Naive B cell (primary cell): ENCODE measurements at places on chromosomes 2 and 18.

- no peaks in the 10 kb centered on the region for H3K36me3 ChIP-seq
- H3K4me1 ChIP-seq, result no peaks in the 10 kb centered on the region
- no peak for DNase-seq
- H3K27ac ChIP-seq, result no peak overlapping the region
- H3K4me3 ChIP-seq, result no peak overlapping the region
- no peaks in the 10 kb centered on the region for H3K27me3 ChIP-seq
Measured at GRCh38 chr2:120842456-120843439, 107.1 kb downstream of the GLI2 start.

DNA sequence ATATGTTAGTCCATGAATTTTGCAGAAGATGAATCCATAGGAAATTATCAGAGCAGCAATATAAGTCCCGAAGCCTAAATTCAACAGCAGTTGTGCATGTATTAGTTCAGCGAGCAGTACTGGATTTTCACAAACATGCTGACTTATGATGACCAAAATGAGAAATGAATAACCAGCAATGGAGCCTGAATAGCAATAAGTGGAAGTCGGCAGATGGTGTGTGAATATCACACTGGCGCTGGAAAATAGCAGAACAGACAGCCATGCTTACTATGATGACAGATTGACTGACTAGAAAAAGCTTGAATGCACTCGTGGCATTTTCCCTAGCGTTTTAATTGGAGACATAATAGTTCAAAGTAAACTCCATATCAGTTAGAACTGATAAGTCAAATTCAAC, 1114.5 kb downstream of the DSC3 start:
- H3K27me3 ChIP-seq, result no peaks in the 10 kb centered on the region
- no peak overlapping the region for H3K27ac ChIP-seq
- no peaks in the 10 kb centered on the region for H3K4me1 ChIP-seq
- H3K4me3 ChIP-seq, result no peak overlapping the region
- H3K36me3 ChIP-seq, result no peaks in the 10 kb centered on the region

- DNase-seq, result no peak
- peak overlapping the region; percentile 46 for H3K4me3 ChIP-seq
- H3K27me3 ChIP-seq, result no peaks in the 10 kb centered on the region
- H3K36me3 ChIP-seq, result peaks cover 19% of the 10 kb centered on the region
- H3K27ac ChIP-seq, result peak overlapping the region; percentile 92
Measured at GRCh38 chr18:44912740-44913478, 232.2 kb downstream of the SETBP1 start.

DNA sequence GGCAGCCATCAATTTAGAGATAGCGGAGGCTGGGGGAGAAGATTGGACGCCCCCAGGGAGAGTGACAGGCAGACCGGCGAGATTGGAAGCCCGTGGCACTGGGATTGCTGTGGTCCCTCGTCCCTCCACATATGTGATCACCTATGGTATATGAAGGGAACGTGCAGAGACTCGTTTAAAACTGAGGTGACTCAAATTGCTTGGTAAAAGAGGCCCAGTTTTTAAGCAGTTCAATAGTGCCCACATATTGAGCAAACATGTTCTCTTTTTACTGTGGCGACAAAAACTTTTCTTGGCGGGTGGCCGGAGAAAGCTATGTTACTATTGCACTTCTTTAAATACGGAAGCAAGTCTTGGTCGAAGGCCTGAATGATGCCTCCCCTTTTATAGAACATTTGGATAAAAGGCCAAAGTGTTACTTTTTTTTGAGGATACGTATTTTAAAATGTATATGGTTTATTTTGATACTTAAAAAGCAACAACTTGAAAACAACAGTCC, 9.1 kb downstream of the B3GNT2 start:
- no peak overlapping the region for H3K27ac ChIP-seq
- DNase-seq, result no peak
- peaks cover 81% of the 10 kb centered on the region for H3K4me1 ChIP-seq
- peaks cover 2% of the 10 kb centered on the region for H3K36me3 ChIP-seq
- H3K4me3 ChIP-seq, result peak overlapping the region; percentile 21

DNA sequence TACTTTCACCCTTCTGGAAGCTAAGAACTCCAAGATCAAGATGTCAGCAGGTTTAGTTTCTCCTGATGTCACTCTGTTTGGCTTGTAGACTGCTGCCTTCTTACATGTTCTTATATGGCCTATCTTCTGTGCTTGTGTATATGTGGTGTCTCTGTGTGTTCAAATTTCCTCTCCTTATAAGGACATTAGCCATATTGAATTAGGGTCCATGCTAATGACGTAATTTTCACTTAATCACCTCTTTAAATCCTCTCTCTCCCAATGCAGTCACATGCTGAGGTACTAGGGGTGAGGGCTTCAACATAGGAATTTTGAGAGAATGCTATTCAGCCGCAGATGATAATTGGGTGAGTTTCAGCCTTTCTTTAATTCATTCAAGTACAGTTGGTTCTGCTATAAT, 458.3 kb upstream of the SYT4 start:
- DNase-seq, result no peak
- no peaks in the 10 kb centered on the region for H3K4me1 ChIP-seq
- no peak overlapping the region for H3K27ac ChIP-seq
- H3K4me3 ChIP-seq, result no peak overlapping the region

GRCh38 chr18:8229787-8230186, 379.4 kb upstream of the RAB12 start:
- no peak overlapping the region for H3K27ac ChIP-seq
- H3K27me3 ChIP-seq, result no peaks in the 10 kb centered on the region
- H3K4me1 ChIP-seq, result no peaks in the 10 kb centered on the region
- no peaks in the 10 kb centered on the region for H3K36me3 ChIP-seq

DNA sequence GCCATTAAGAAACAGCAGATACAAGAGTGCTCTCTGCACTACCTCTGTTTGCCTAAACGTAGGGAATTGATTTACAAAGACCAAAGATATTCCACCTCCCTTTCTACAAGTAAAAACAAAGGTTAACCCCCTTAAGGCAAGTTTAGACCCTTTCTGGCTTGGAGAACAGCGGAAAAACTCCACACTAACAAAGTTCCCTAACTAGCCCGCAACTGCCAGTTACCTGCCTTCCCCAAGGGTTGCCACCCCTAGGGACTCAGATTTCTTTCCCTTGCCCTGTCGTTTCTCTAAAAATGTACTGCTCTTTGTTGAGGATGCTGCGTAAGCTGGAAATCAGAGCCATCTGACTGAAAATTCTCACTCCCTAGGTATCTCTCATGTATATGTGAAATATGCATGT, 627.5 kb upstream of the SOX11 start:
- H3K27ac ChIP-seq, result no peak overlapping the region
- no peaks in the 10 kb centered on the region for H3K36me3 ChIP-seq
- no peak overlapping the region for H3K4me3 ChIP-seq
- no peaks in the 10 kb centered on the region for H3K4me1 ChIP-seq

GRCh38 chr18:62506495-62507143, 16.2 kb upstream of the ZCCHC2 start:
- no peak for DNase-seq
- H3K4me3 ChIP-seq, result peak overlapping the region; percentile 73
- H3K4me1 ChIP-seq, result peaks cover 9% of the 10 kb centered on the region
- peak overlapping the region; percentile 92 for H3K27ac ChIP-seq
- no peaks in the 10 kb centered on the region for H3K27me3 ChIP-seq

- H3K4me3 ChIP-seq, result no peak overlapping the region
- DNase-seq, result no peak
- peak overlapping the region; percentile 9 for H3K27ac ChIP-seq
- H3K27me3 ChIP-seq, result no peaks in the 10 kb centered on the region
Measured at GRCh38 chr2:37268111-37268510, 36.7 kb downstream of the NDUFAF7 start.

DNA sequence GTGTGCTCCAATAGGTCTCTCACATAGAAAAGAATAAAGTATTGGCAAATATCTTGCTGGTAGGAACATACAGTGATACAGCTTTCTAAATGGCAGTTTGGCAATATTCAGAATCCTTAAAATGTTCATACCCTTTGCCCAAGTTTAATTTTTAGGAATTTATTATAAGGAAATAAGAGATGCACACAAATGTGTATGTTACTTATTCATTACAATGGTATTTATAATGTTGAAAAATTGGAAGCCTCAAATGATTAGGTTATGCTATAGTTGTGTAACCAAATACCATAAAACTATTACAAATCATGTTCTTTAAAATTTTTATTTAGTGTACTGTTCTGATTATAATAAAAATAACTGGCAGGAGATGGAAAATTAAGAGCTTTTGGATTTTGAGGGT, 196.8 kb downstream of the MCFD2 start:
- peaks cover 56% of the 10 kb centered on the region for H3K4me1 ChIP-seq
- peak overlapping the region; percentile 47 for H3K27ac ChIP-seq
- H3K4me3 ChIP-seq, result peak overlapping the region; percentile 29
- peaks cover 21% of the 10 kb centered on the region for H3K36me3 ChIP-seq

DNA sequence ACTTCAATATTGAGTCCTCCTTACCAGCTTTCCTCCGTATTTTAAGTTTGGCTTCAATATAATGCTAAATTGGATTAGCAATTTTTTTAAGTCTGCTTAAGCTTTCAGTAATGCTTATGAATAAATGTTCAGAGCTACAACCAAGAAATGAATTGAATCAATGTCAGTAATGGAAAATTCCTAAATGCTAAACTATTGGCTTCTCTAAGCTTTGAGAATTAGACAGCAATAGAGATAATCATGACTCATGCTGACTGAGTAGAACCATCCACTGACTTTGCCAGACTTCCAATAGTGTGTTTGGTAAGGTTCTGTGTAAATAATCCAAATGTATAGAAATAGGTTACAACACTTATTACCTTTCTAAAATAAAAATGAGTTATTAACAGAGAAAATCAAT, 8.9 kb upstream of the PDE1A start:
- H3K4me1 ChIP-seq, result no peaks in the 10 kb centered on the region
- no peak overlapping the region for H3K4me3 ChIP-seq
- no peak for DNase-seq
- H3K27me3 ChIP-seq, result no peaks in the 10 kb centered on the region
- H3K36me3 ChIP-seq, result no peaks in the 10 kb centered on the region
- no peak overlapping the region for H3K27ac ChIP-seq

GRCh38 chr18:48952287-48953103, 1.7 kb upstream of the SMAD7 start:
- H3K27me3 ChIP-seq, result no peaks in the 10 kb centered on the region
- peak; percentile 69 for DNase-seq
- H3K4me1 ChIP-seq, result peaks cover 38% of the 10 kb centered on the region
- no peaks in the 10 kb centered on the region for H3K36me3 ChIP-seq

DNA sequence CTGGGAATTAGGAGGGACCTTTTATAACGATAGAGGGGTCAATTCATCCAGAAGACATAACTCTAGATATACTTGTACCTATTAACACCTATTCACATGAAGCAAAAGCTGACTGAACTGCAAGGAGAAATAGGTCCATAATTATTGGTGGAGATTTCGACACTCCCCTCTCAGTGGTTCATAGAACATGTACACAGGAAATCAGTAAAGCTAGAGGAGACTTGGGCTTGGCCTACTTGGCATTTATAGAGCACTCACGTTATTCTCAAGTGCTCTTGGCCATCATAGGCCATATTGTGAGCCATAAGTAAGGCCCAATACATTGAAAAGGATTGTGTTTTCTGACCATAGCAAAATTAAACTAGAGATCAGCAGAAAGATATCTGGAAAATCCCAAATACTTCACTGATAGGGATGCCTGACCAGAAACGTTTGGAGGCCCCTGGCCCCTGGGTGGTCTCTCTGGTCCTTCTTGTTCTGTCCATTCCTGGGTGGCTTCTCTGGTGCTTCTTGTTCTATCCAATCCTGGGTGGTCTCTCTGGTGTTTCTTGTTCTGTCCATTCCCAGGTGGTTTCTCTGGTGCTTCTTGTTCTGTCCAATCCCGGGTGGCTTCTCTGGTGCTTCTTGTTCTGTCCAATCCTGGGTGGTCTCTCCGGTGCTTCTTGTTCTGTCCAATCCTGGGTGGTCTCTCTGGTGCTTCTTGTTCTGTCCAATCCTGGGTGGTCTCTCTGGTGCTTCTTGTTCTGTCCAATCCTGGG, 49.0 kb downstream of the SNED1 start:
- H3K27me3 ChIP-seq, result no peaks in the 10 kb centered on the region
- H3K36me3 ChIP-seq, result peaks cover 5% of the 10 kb centered on the region
- no peak overlapping the region for H3K27ac ChIP-seq
- no peak for DNase-seq
- H3K4me3 ChIP-seq, result no peak overlapping the region
